ENCODE measurements at places on chromosomes 4 and X.
A peak's percentile ranks its signal among the peaks of the same experiment; 100 is the strongest.

GRCh38 chr4:85684676-85685075 lies 209.7 kb downstream of the ARHGAP24 start:
- no peak for DNase-seq

DNA sequence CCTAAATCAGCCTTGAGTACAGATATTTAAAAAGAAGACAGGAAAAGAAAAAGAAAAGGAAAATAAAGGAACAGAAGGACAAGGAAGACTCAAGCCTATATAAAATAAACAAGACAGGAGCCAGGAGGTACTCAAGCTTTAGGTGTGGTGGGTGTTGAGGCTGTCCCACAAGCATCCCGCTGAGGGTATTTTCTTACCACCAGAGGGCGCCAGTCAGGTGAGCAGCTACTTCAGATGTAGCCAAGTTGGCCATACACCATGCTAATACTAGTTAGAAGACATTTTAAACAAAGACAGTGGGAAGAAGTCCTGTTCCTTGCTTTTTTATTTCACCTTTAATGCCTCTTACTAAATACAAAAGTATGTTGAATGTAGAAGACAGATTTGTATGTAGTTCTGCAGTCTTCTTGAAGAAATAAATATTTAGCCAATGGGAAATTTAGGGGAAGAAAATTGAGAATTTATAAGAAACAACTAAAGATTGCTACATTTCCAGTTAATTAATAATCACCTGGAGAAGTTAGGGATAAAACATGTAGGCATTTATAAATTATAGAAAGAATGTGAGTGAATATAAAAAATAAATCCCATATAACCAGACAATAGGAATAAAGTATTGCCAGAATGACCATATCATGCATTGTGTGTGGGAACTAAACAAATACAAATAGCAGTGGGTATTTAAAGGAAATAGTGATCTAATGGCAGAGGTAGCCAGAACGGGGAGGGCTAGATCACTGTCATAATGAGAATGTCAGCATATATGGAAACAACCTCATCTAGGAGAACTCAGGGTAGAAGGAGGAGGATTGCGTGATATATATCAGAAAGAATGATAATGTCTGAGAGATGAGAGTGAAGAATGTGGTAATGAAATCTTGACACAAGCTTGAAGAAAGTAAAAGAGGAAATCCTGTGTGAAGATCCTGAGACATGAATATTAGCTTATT lies 71.0 kb downstream of the MTHFD2L start:
- DNase-seq = peak; percentile 80

DNA sequence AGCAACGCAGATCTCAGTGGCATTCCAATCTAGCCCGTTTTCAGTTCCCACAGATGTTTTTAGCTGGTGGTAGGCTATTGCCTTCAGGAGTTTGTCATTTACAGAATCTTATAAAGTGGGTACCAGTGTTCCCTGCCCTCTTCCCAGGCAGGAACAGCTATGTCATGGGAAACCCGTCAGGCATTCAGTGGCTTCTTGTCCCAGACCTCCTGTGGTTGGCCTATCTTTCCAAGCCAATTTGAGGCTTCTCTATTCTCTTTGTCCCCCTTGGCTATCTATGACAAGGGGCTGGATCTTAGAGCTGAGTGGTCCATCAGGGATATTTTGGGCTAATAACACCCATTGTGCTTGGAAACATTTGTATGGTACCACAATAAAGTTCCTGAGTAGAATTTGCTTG lies 33.6 kb upstream of the RPL34 start:
- DNase-seq = no peak

DNA sequence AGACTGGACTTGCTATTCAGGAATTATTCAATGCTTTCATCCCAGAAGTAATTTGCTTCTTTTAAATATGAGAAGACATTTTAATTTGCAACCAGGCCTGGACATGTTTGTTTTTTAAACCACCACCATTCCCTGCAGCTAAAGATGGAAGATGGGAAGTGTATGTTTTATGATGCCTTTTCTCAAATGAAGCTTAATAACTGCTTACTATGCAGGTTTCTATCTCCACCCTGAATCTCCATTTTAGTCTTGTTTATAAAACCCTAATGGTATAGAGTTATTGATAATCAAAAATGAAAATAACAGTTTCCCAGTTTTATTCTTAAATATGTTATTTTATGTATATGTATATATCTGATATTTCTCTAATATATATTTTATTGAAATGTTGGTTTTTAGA lies 418.9 kb downstream of the C4orf33 start:
- no peak for DNase-seq

DNA sequence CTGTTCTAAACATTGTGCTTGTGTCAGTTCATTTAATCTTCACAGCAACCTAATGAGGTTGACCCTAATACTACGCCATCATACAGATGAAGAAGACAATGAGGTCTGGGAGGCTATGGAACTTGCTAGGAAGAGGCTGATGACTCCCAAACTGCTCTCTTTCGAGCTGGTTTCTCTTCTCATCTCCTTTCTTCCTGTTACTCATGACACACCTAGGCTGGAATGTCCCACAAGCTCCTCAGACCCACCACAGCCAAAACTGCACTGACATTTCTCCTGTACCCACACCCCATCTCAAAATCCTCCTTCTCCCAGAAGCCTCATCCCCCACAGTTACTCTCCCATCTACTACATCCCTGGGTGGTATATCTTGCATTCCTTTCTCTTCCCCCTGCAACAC lies 27.4 kb upstream of the PJA1 start:
- DNase-seq = no peak

DNA sequence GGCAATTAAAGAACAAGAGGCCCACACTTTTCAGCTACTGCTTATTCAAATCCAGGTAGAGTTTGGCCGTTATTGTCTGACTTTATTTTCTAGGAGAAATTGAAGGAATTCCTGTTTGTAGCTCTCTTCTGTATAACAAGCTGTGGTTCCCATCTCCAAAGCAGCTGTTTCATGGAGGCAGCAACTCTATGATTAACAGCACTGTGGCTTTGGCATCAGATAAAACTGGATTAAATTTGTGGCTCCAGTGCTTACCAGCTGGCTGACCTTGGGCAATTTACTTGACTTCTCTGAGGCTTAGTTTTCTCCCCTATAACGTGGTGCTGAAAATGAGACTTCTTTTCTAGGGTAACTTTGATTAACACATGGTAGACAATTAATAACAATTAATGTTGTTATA lies 28.1 kb downstream of the SLC30A9 start:
- DNase-seq = no peak

GRCh38 chrX:5458300-5458842 lies 770.3 kb downstream of the NLGN4X start:
- DNase-seq = peak; percentile 3

- no peak for DNase-seq
Measured at GRCh38 chrX:20414066-20414465, 147.4 kb upstream of the RPS6KA3 start.

DNA sequence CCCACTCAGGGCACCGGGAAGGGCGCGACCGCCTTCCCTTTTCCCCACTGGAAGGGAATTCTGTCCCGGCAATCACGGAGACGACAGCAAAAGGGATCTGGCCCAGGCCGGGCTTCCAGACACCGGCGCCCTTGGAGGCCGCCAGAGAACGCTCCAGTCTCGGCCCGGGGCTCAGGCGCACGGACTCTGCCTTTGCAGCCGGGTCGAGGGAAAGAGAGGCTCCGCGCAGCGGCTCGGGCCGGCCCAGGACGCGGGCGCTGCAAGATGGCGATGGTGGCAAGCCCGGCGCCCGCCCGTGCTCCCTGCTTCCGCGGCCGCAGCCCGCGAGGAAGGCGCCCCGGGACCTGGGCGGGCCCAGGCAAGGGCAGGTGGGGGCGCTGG lies 1.1 kb downstream of the CTBP1 start:
- DNase-seq = no peak

- DNase-seq = no peak
Measured at GRCh38 chrX:106928227-106928626, 8.0 kb downstream of the CLDN2 start.

- no peak for DNase-seq
Measured at GRCh38 chr4:80229128-80229527, 31.8 kb downstream of the PRDM8 start.

Measured in endothelial cell (in vitro differentiated cells).